ENCODE measurements at places on chromosomes 13 and 19.
A peak's percentile ranks its signal among the peaks of the same experiment; 100 is the strongest.

DNA sequence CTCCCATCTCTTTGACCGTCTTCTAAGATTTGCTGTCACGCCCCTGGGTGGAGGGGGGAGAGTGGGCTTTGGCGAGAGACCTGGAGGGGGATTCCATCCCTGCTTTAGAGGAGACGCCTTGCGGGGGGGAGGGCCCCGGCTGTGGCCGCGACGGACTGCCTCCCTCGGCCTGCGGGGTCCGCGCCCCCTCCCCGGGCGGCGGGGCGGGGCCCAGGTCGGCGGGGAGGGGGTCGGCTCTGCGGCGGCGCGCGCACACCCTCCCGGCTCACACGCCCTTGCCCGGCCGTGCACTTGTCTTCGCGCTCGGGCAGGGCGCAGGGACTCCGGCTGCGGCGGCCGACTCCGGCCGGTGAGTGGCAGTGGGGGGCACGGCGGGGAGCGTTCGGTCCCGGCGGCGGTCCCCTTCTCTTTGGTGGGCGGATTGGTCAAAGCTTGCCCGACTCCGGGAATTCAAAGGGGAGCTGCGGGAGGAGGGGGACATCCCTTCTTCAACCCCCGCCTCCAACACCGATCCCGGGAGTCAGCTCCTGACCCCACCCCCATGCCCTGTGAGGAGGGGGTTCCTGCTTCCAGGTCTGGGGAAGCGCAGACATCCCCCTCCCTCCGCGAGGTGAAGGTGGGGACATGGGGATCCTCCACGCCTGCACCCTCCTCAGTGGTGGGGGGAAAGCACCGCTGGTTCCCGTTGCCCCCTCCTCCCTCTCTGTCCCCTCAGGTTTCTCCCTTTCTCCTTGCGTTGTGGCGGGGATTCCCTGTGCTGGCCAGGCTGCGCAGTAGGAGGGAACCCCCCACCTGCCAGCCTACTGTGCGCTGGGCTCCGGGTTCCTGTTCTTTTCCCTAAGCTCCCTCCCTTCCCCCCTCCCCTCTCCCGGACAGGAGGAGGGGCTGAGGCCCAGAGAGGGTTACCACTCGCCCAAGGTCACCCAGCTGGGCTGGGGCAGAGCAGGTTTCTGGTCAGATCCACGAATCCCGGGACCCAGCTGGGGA lies 14.6 kb upstream of the KCNN1 start:
- H3K27me3 ChIP-seq, result peaks cover 57% of the 10 kb centered on the region
- DNase-seq, result no peak
- no peak overlapping the region for H3K4me3 ChIP-seq
- peaks cover 17% of the 10 kb centered on the region for H3K4me1 ChIP-seq
- no peaks in the 10 kb centered on the region for H3K36me3 ChIP-seq
- H3K27ac ChIP-seq, result no peak overlapping the region

DNA sequence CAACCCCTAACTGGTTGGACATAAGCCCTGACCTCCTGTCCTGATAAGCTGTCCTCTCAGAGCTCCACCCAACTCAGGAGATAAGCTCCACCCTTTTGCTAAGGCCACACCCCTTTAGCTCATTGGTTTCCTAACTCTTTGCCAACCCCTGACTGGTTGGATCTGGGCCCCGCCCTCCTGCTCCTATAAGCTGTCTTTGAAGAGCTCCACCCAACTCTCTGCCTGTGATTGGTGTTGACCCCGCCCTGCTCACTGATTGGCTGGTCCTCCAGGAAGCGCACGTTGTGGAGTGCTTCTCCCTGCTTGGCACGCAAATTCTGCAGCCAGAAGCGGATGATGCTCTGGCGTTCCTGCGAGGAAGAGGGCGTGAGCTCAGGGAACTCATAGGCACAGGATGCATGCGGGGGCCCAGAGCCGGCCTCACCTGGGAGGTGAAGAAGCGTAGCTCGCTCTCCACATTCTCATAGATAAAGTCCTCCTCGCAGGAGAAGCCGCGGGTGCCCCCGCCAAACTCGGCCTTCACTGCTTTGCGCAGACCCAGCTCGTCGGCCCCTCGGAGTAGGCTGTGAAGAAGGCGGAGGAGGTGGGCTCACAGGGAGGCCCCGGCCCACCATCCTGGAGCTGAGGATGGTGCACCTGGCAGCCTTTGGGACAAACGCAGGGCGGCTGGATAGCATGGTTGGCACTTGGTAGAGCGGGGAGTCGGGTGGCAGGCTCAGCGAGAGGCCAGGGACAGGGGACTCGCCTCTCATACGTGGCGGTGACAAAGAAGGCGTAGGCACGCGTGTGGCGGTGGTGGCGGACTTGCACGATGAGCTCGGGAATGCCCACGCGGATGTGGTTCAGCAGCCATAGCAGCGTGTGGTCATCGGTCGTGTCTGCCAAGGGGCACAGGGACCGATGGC lies 1.7 kb downstream of the ANO8 start:
- no peak overlapping the region for H3K27ac ChIP-seq
- peaks cover 25% of the 10 kb centered on the region for H3K27me3 ChIP-seq
- H3K4me3 ChIP-seq, result no peak overlapping the region
- peaks cover 24% of the 10 kb centered on the region for H3K4me1 ChIP-seq
- no peaks in the 10 kb centered on the region for H3K36me3 ChIP-seq
- no peak for DNase-seq

DNA sequence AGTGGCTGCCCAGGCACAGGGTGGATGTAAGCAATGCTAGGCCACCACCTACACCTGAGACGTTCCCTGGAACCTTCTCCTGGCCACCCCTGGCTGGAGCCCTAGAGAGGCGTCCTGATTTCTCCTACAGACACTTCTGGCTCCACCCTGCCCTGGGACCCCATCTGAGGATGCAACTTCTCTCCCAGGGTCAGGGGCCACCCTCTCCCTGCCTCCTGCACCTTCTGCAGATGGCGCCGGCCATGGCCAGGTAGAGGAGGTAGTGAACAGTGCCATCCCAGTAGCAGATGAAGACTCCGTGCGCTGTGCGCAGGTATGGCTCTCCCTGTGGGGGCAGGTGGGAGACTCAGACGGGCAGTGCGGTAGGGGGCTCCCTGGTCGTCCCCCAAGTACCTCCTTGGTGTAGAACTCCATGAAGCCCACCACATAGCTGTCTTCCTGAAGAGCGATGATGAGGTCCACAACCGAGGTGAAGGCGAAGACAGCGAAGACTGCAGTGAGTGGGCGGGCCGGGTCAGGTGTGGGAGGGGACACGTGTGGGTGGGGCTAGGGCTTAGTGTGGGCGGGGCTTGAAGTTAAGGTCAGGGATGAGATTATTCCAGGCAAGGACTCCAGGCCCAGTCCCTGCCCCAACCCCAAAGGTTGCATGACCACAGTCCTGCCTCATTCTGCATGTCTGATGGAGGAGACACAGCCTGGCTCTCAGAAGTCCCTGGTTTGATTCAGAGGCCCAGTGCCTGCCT lies 3.0 kb downstream of the TM6SF2 start:
- H3K4me1 ChIP-seq, result no peaks in the 10 kb centered on the region
- H3K27ac ChIP-seq, result no peak overlapping the region
- no peak overlapping the region for H3K4me3 ChIP-seq
- no peaks in the 10 kb centered on the region for H3K36me3 ChIP-seq

DNA sequence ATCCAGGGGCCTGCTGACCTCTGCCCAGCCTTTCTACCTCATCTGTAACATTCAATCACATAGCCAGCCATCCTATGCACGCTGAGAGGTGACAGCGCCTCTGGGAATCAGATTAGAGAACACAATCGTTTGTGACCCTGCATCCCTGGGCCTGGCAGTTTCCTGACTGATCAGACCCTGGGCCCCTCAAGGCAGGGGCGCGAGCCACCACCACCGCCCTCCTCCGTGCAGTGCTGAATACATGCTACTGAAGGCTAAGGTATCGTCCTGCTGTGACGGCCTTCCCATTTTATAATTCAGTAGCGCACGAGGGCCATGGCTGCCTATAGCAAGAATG lies 1.3 kb downstream of the TMTC4 start:
- no peak overlapping the region for H3K27ac ChIP-seq
- DNase-seq, result no peak
- H3K4me1 ChIP-seq, result peaks cover 6% of the 10 kb centered on the region
- peak overlapping the region; percentile 71 for H3K4me3 ChIP-seq
- peaks cover 4% of the 10 kb centered on the region for H3K27me3 ChIP-seq
- no peaks in the 10 kb centered on the region for H3K36me3 ChIP-seq

DNA sequence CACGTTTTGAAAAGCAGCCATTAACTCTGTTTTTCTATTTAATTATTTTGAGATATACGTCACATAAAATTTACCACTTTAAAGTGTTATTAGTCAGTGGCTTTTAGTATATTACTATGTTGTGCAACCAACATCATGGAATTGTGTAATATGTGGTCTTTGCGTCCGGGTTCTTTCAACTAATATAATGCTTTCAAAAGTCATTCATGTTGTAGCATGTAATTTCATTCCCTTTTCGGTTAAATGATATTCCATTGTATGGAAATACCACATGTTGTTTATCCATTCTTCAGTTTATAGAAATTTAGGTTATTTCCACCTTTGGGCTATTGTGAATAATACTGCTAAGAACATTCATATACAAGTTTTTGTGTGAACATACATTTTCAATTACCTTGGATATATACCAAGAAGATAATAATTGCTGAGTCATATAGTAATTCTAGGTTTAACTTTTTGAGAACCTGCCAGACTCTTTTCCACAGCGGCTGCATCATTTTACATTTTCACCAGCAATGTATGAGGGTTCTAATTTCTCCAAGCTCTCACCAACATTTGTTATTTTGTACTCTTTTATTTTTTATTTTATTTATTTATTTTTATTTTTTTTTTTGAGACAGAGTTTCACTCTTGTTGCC lies 28.1 kb upstream of the CLDN10 start:
- H3K4me1 ChIP-seq, result peaks cover 13% of the 10 kb centered on the region
- H3K27ac ChIP-seq, result peak overlapping the region; percentile 73
- peak; percentile 48 for DNase-seq
- no peaks in the 10 kb centered on the region for H3K27me3 ChIP-seq
- no peak overlapping the region for H3K4me3 ChIP-seq

GRCh38 chr19:45971260-45971902 lies 2.3 kb downstream of the NOVA2 start:
- no peak overlapping the region for H3K27ac ChIP-seq
- no peaks in the 10 kb centered on the region for H3K36me3 ChIP-seq
- H3K4me1 ChIP-seq, result peaks cover 3% of the 10 kb centered on the region
- no peak overlapping the region for H3K4me3 ChIP-seq
- DNase-seq, result no peak

DNA sequence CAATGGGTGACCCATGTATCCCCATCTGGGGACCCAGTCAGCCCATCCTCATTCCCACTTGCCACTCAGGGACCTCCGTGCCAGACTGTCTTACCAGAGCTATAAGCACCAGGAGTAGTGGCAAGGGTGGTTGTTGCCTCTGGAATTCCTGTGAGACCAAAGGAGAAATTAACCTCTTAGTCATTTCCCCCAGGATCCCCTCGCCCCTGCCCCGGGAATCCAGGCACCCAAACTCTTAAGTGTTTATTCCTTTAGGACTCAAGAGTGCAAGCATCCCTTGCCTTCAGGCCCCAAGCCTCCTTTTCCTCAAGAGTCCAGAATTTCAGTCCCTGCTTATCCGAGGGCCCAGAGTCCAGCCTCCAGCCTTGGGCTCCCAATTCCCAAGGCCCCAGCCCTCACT lies 9.2 kb downstream of the NTN5 start:
- H3K4me1 ChIP-seq, result no peaks in the 10 kb centered on the region
- no peak overlapping the region for H3K27ac ChIP-seq
- H3K27me3 ChIP-seq, result no peaks in the 10 kb centered on the region
- no peak for DNase-seq
- H3K4me3 ChIP-seq, result no peak overlapping the region

DNA sequence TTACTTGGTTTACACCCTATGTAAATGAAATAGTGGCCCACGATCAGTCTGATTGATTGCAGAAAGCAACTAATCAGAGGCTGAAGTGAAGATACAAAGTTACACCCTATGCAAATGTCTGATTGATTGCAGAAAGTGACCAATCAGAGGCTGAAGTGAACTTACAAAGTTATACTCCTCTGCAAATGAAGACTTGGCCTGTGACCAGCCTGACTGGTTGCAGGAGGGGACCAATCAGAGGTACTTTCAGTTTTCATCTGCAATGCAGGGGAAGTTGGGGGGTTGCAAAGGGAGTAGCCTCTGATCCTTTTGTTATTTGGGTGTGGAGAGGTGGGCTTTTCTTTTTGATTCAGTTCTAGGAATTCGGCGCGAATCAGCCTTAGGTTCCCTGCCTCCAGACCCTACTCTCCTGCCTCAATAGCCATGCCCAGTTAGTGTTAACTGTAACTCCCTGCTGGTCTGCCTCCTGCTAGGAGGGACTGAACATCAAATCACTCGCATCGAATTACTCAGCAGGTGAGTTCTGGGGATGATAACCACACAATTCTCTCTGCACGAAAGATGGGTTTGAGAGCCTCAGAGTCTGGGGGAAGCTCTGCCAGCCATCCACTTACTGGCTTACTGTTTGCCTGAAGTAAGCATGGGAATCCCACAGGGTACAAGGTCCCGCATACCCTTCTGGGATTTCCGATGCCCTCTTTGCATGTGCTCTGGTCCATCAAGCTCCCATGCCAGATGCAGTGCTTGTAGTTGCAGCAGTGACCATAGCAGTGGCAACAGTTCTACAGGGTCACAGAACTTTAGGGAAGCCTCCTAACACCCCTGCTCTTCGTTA lies 7.5 kb downstream of the ARL11 start:
- H3K27ac ChIP-seq, result no peak overlapping the region
- no peaks in the 10 kb centered on the region for H3K36me3 ChIP-seq
- no peak for DNase-seq
- H3K4me3 ChIP-seq, result no peak overlapping the region

- no peak overlapping the region for H3K27ac ChIP-seq
- H3K4me1 ChIP-seq, result peaks cover 5% of the 10 kb centered on the region
- no peaks in the 10 kb centered on the region for H3K36me3 ChIP-seq
- DNase-seq, result no peak
- H3K4me3 ChIP-seq, result no peak overlapping the region
- no peaks in the 10 kb centered on the region for H3K27me3 ChIP-seq
These were observed 11.1 kb upstream of the GTF2F2 start for GRCh38 chr13:45109102-45109720.

DNA sequence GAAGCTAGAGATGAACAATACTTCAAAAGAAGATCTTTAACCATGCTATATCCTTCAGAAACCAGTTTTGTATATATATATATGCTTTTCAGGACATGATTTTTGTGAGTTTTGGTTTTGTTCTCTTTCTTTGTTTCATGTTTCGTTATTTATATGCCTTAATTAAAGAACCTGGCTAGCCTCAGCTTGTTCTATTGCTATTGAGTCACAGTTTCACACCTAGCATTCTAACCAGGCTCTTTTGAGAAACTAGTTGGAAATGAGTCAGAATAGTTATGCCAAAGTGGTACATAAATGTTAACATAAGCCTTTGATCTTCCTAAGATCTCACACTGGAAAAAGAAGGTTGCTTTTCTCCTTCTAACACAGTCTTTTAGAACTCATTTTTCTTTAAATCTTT lies 1925.2 kb downstream of the OLFM4 start:
- no peak overlapping the region for H3K4me3 ChIP-seq
- no peak overlapping the region for H3K27ac ChIP-seq
- DNase-seq, result peak; percentile 9
- no peaks in the 10 kb centered on the region for H3K4me1 ChIP-seq

DNA sequence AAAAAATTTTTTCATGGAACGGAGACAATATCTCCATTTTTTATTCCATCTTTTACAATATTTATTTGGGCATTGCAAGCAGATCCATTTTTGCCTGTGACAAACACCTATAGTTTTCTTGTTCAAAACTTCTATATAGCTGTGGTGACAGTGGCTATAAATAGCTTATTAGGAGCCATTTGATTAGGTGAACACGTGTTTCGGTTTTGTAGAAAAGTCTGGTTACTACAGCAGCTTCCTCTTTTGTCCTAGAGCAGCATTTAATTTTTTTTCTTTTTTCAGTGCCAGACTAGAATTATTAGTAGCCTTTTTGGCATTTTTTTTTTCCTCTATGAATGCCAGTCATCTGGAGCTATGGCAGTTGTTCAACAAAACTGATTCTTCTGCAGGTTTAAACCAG lies 123.5 kb downstream of the RXFP2 start:
- no peak overlapping the region for H3K27ac ChIP-seq
- H3K4me1 ChIP-seq, result no peaks in the 10 kb centered on the region
- no peaks in the 10 kb centered on the region for H3K27me3 ChIP-seq
- no peaks in the 10 kb centered on the region for H3K36me3 ChIP-seq
- no peak overlapping the region for H3K4me3 ChIP-seq

Data from keratinocyte (primary cell).